Activated CD4-positive, alpha-beta memory T cell treated with anti-CD3 and anti-CD28 coated beads for 36 hours (primary cell): ENCODE measurements at places on chromosomes 11 and 22. TPM values are rescaled to one million over a fixed set of nuclear protein-coding genes. Genes with fewer than 3 reads are reported as not detected.

Gene SYNGR1
- total RNA-seq, result not detected

GRCh38 chr11:13596611-13597326 lies 71.7 kb upstream of the FAR1 start:
- H3K27me3 ChIP-seq, result peaks cover 3% of the 10 kb centered on the region
- no peak for DNase-seq
- H3K4me3 ChIP-seq, result no peak overlapping the region
- H3K4me1 ChIP-seq, result no peaks in the 10 kb centered on the region

DNA sequence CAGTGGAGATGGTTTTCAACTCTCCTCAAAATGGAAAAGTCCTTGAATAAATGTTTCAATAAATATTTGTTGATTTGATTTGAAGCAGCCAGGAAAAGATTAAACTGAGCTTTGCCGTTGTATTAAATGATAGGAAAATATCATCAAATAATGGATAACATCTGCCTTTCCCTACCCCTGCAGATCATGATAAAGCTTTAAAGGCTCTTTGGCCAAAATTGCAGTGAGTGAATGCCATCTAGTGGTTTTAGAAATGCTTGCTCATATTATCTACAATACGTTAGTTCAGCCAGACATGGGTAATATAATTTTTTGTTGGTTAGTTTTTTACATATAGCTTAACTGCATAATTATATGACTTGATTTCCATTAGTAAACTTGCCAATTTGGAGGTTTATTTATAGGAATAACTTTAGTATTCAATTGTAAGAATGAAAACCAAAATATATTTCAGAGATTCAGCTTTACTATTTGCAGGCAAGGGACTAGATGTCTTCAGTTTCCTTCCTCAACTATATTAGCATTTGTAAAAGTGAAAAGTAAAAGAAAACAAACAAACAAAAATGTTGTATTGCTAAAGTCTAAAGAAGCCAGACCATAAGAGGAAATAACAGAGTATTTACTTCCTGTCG lies 159.2 kb downstream of the MSANTD4 start:
- H3K4me3 ChIP-seq, result no peak overlapping the region
- no peaks in the 10 kb centered on the region for H3K36me3 ChIP-seq
- H3K27me3 ChIP-seq, result peaks cover 5% of the 10 kb centered on the region
- H3K4me1 ChIP-seq, result no peaks in the 10 kb centered on the region
- DNase-seq, result no peak
- no peak overlapping the region for H3K27ac ChIP-seq

DNA sequence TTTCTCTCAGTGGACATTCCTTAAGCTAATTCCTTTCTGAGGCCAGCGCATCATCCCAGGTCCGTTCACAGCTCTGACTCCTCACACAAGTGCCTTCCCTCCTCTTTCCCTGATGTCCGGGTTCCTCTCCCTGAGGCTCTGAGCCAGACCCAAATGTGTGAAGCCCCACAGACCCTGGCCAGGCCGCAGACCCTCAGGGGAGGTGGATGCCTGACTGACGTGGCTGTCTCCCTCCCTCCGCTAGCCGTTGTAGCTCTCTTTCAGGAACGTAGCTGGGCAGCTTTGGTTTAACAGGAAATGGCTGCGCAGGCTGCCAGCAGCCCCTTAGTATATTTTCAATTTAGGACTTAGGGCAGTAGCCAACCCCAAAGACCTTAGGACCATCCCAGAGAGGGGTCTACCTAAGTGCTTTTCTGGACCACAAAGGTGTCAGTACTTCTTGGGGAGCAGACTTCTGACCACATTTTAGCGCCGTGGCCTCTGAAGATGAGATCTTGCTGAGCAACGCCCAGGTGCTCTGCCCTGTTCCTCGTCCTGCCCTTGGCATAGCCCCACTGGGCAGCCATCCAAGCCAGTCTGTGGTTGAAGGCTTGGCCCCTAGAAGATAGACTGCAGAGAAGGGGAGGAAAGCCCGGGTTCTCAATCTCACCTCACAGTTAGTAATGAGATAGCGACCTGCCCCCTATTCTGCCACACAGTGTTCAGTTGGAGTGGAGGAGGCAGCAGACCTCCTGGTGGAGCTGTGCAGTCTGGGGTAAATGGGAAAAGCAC lies 27.0 kb downstream of the MYBPC3 start:
- H3K27me3 ChIP-seq, result no peaks in the 10 kb centered on the region
- H3K4me3 ChIP-seq, result no peak overlapping the region
- peaks cover 12% of the 10 kb centered on the region for H3K36me3 ChIP-seq
- DNase-seq, result no peak
- H3K27ac ChIP-seq, result no peak overlapping the region

Gene ABCG4
- total RNA-seq, result not detected

Gene SOX10
- not detected for total RNA-seq

DNA sequence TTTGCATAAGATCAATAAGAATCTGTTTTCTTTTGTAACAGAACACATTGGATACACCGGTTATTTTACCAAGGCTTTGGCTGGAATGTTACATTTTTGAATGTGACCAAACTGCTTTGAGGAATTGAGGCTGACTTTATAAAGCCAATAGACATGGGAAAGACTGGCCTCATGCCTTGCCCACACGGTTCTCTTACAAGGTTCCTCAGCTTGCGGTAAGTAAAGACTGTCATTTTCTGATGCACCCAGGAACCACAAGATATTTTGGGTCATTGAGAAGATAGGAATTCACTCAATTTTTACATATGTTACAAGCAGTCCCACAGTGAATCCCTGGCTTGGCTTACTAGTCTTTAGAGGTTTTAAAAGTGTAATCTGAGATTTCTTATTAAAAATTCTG lies 23.9 kb downstream of the OR10A6 start:
- H3K4me3 ChIP-seq, result no peak overlapping the region
- no peak for DNase-seq
- no peaks in the 10 kb centered on the region for H3K36me3 ChIP-seq
- H3K27me3 ChIP-seq, result peaks cover 13% of the 10 kb centered on the region

- DNase-seq, result no peak
- peaks cover 17% of the 10 kb centered on the region for H3K36me3 ChIP-seq
- no peaks in the 10 kb centered on the region for H3K27me3 ChIP-seq
- H3K4me3 ChIP-seq, result no peak overlapping the region
These were observed 70.6 kb downstream of the RRAS2 start for GRCh38 chr11:14288189-14288935.

Gene BARX2
- total RNA-seq, result 0.71 TPM

DNA sequence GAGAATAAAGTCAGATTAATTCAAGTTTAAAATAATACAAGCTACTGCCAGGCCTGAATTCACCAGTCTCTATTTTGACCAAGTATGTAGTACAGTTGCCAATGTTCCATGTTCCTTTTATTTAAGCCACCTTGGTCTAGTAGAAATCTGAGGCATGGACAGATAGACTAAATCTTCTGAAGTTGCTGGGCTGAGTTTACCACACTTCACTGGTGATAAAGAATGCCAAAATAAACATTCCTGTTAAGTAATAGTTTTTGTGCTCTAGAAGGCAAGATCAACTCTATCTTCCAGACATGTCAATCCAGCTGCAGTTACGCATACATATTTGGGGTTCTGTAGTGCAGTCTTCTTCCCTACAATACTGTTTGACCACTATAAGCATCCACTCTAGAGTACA lies 83.9 kb upstream of the C11orf87 start:
- H3K27ac ChIP-seq, result no peak overlapping the region
- H3K36me3 ChIP-seq, result no peaks in the 10 kb centered on the region
- DNase-seq, result no peak
- no peaks in the 10 kb centered on the region for H3K27me3 ChIP-seq
- no peaks in the 10 kb centered on the region for H3K4me1 ChIP-seq

- peaks cover 3% of the 10 kb centered on the region for H3K36me3 ChIP-seq
- no peak overlapping the region for H3K4me3 ChIP-seq
- H3K4me1 ChIP-seq, result no peaks in the 10 kb centered on the region
These were observed 356.7 kb downstream of the TBC1D22A start for GRCh38 chr22:47119181-47119580.

DNA sequence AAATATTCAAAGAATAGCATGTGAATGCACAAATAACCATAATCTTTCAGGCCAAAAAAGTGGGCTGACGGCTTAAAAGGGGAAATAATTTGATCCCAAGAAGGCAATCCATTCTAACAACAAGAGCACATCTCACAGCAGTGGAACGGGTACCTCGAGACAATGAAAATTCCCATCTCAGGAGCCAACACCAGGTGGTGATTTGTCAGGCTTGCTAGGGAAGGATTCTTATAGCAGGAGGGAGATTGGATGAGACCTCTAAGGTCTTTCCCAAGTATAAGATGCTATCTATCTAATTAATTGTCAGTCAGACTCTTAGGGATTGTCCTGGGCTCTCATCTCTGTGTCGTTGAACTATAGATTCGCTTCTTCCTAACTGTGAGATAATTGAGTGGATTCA lies 284.0 kb downstream of the ETS1 start:
- H3K4me3 ChIP-seq, result peak overlapping the region; percentile 40
- H3K27me3 ChIP-seq, result no peaks in the 10 kb centered on the region
- H3K27ac ChIP-seq, result peak overlapping the region; percentile 94
- peaks cover 73% of the 10 kb centered on the region for H3K4me1 ChIP-seq
- no peak for DNase-seq

Gene KDM4E
- not detected for total RNA-seq

DNA sequence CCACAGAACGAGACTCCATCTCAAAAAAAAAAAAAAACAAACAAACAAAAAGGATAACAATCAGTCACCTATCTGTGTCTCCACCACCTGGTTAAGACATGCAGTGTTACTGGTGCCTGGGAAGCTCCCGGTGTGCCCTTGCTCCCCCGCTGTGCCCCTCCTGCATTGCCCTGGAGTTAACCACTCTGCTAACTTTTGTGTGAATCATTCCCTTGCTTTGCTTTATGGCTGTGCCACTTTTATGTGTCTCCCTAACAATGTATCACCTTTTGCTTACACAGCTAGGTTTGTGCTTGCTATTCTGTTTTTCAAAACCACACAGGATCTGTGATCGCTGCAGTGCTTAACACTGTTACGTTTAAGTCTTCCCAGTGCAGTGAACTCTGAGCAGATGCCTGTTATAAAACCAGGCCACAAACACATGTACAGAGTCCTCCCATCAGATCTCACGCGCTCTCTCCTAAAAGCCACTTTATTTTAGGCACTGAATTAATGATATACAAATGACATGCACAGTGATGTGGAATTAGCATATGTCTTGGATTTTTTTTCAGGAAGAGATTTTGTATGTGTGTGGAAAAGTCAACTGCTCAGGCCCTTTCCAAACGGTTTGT lies 69.9 kb downstream of the BUD13 start:
- H3K27ac ChIP-seq, result no peak overlapping the region
- H3K36me3 ChIP-seq, result no peaks in the 10 kb centered on the region
- H3K4me1 ChIP-seq, result no peaks in the 10 kb centered on the region
- H3K27me3 ChIP-seq, result peaks cover 6% of the 10 kb centered on the region

DNA sequence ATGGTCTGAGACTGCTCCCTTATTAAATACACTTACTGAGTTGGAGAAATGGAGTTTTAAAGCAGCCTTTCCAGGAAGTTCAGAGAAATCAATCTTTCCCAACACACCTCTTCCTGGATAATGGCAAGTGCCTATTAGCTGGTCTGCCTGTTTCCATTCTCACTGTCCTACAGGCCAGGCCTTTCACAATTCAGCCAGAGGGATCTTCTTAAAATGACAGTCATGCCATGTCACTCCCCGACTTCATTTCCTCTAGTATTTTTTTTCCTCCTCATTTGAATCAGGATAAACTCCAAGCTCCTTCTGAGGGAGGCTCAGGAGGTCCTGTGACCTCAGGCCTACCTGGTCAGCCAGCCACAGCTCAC lies 62.6 kb downstream of the FDX1 start:
- DNase-seq, result no peak
- no peaks in the 10 kb centered on the region for H3K27me3 ChIP-seq
- H3K36me3 ChIP-seq, result no peaks in the 10 kb centered on the region
- no peak overlapping the region for H3K4me3 ChIP-seq
- no peak overlapping the region for H3K27ac ChIP-seq
- no peaks in the 10 kb centered on the region for H3K4me1 ChIP-seq

DNA sequence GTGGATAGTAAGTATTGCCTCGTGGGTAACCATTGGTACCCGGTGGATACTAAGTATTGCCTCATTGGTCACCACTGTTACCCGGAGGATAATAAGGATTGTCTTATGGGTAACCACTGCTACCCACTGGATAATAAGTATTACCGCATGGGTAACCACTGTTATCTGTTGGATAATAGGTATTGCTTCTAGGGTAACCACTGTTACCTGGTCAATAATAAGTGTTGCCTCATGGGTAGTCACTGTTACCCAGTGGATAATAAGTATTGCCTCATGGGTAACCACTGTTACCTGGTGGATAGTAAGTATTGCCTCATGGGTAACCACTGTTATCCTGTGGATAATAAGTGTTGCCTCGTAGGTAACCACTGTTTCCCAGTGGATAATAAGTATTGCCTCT lies 22.6 kb upstream of the NXPE4 start:
- no peaks in the 10 kb centered on the region for H3K36me3 ChIP-seq
- no peaks in the 10 kb centered on the region for H3K4me1 ChIP-seq
- no peak overlapping the region for H3K27ac ChIP-seq
- H3K4me3 ChIP-seq, result no peak overlapping the region
- no peaks in the 10 kb centered on the region for H3K27me3 ChIP-seq

Gene MCHR1
- not detected for total RNA-seq

DNA sequence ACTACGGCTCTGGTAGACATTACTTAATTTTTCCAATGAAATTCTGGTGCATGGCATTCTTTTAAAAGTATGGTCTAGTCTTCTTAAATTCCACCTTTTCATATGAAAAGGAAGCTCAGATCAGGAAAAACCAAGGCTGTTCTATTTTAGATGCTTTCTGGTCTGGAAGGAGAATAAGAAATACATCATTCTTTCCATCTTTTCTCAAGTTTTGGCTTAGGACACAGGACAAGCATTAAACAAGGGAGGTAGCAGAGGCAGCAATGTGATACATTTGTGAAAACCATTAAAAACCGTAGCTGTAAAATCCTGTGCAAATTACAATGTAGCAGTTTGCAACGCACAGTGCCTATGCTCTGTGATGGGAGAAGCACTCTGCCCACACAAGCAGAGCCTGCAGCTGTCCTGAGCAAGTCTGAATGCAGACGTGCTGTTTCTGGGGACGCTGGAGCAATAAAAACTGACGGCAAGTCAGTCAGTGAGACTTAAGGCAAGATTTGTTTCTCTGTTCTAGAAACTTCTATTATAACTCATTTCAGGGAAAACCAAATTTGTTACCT lies 23.7 kb downstream of the NAP1L4 start:
- H3K36me3 ChIP-seq, result peaks cover 77% of the 10 kb centered on the region
- no peak overlapping the region for H3K4me3 ChIP-seq
- no peak for DNase-seq
- H3K4me1 ChIP-seq, result peaks cover 10% of the 10 kb centered on the region
- no peaks in the 10 kb centered on the region for H3K27me3 ChIP-seq
